ENCODE measurements at places on chromosomes 16 and 17.
A peak's percentile ranks its signal among the peaks of the same experiment; 100 is the strongest.

GRCh38 chr16:88696441-88696840 lies 9.8 kb downstream of the RNF166 start:
- DNase-seq = no peak

GRCh38 chr16:30335598-30336474 lies 19.3 kb downstream of the CD2BP2 start:
- no peak for DNase-seq

DNA sequence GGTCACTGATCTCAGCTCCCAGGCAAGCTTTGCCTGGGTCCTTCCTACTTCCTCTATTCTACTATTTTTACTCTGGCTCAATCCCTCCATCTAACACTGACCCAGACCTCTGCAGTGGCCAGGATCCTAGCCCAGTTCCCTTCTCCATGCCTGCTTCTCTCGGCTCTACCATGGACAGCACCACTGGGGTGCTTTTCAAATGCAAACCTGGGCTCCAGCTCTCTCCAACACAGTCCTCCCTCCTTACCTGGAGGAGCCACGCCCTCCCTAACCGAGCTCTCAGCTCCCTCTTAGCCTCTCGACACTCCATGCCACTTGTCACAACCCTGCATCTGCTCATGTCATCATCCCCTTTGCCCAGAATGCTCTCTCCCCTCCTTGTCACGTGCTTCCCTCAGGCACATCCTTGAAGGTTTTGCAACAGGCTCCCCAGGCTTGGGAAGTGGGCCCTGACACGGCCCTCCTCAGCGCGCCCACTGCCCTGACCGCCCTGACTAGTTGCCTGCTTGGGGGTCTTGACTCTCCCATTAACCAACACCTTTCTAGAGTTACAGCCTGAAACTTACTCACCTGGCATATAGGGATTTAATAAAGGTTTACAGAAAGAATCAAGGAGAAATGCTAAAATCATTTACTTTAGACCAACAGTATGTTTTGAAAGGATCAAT lies 41.6 kb downstream of the MARF1 start:
- peak; percentile 87 for DNase-seq

GRCh38 chr17:11369575-11369974 lies 128.6 kb downstream of the SHISA6 start:
- DNase-seq = no peak

DNA sequence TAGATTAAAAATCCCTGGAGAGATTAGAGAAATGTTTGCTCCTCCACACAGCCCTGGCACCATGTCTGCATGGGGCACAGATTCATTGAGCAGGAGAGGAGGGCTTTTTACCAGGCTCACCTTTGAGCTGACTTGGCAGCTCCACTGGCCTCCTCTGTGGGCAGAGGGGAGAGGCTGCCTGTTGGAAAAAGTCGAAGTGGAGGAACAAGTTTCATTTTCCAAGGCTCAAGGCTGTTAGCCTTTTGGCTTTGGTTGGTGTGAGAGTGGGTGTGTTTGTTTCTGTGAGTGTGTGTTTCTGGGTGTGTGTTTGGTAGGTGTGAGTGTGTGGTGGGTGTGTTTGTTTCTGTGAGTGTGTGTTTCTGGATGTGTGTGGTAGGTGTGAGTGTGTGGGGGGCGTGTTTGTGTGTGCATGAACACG lies 5.6 kb downstream of the TMEM238L start:
- no peak for DNase-seq

- DNase-seq = no peak
Measured at GRCh38 chr16:16071631-16072244, 122.3 kb downstream of the ABCC1 start.
